ENCODE measurements at places on chromosomes 12 and 14.

- DNase-seq: no peak
Observed at GRCh38 chr12:18749386-18749957, 11.6 kb downstream of the CAPZA3 start.

DNA sequence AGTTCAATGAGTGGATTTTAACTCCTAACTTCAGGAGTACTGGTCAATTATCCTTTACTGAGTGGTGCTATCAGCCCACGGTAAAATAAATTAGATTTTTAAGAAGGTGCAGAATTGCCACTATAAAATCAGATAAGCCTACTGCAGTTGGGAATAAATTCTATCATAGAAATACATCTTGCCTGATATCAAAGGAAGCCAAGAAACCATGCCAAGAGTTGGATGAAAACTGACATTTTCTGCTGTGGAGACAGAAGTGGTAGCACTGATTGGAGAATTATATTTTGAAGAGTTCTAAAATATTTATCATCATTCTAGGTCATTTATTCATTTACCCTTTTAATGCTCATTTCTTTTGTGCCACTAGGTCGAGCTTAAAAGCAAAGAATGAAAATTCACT, 465.1 kb downstream of the APAF1 start:
- no peak for DNase-seq

GRCh38 chr14:84228702-84229101, 1301.2 kb upstream of the FLRT2 start:
- no peak for DNase-seq

DNA sequence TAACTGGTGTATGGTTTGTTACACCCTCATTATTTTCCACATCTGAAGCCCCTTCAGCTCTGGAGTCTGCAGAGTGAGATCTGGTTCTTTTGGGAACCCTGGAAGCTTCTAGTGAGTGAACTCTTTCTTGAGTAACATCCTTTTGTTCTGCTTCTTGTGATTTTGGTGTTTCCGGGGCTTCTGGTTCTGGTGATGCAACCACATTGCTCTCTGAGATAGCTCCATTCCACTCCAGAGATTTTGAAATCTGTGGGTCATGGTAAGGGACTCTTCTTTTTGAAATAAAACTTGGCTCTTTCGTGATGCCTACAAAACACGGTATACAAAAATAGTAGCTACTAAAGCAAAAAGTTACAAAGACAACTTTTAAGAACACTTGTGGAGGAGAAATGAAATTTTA, 5.4 kb downstream of the MDM1 start:
- no peak for DNase-seq

- DNase-seq: no peak
Observed at GRCh38 chr14:90388437-90388836, 8.4 kb upstream of the CALM1 start.

- no peak for DNase-seq
Observed at GRCh38 chr14:60756847-60757246, 22.3 kb downstream of the MNAT1 start.

DNA sequence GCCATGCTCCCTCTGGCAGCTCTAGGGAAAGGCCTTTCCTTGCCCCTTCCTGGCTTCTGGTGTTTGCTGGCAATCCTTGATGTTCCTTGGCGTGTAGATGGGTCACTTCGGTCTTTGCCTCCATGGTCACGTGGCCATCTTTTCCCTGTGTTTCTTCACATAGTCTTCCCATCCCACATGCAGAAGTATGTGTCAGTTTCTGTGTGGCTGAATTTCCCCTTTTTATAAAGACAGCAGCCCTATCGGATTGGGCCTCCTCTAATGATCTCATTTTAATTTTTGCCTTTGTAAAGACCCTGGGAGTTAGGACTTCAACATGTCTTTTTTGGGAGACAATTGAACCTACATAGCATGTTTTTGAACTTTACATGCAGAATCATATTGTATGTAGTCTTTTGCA, 107.2 kb upstream of the FGD4 start:
- DNase-seq: no peak

DNA sequence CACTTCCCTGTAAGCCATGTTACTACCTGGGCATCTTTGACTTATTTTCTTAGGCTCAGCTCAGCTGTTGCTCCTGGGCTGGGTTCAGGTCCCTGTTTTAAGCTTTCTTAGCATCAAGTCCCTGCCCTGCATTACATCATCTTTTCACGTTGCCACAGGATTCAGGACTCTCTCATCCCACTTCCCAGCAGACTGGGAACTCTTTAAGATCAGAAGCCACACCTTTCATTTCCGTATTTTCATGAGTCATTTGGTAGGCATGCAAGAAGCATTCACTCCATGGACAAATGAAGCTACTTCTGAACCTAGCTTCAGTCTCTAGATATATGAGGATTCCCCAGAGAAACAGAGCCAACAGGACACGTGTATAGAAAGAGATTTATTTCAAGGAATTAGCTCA, 726.8 kb downstream of the VRK1 start:
- DNase-seq: no peak

GRCh38 chr12:6899837-6900519, 4.6 kb upstream of the LRRC23 start:
- DNase-seq: peak; percentile 58

GRCh38 chr12:59041241-59042121, 121.2 kb upstream of the LRIG3 start:
- DNase-seq: peak; percentile 38

GRCh38 chr12:124756760-124757159, 106.9 kb downstream of the SCARB1 start:
- no peak for DNase-seq

DNA sequence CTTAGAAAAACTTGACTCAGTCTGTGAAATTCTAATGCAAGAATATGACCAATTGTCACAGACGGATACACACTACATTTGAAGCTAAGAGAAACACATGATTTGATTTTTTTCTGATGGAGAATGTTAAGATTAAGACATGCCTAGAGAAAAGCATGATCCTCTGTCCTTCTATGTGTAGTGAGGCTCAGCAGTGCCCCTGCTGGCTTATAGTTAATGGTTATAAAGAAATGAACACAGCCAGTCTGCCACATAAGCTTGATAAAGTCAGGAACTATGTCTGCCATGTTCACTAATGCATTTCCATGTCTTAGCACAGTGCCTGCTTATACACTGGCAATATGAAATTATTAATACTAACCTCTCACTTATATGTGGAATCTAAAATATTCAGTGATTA, 168.1 kb upstream of the DAAM1 start:
- DNase-seq: no peak

- DNase-seq: no peak
Observed at GRCh38 chr14:52868911-52869618, 77.7 kb upstream of the GNPNAT1 start.

GRCh38 chr14:90424686-90425372, 28.0 kb downstream of the CALM1 start:
- no peak for DNase-seq

DNA sequence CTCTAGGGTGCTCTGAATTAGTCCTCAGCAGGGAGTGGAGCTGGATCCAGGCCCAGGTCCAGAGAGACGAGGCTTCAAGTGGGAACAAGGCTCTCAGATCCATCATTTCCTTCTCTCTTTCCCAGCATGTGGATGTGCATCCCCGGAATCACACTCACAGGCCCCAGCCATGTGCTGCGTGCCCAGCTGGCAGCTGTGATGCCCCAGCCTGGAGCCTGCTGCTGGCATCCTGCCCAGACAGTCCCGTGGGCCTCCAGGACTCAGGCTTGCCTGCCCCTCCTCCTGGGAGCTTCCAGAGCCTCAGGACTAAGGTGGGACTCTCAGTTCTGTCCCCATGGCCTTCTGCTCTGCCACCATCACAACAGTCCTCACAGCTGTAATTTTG, 6.2 kb upstream of the KRT84 start:
- DNase-seq: no peak

DNA sequence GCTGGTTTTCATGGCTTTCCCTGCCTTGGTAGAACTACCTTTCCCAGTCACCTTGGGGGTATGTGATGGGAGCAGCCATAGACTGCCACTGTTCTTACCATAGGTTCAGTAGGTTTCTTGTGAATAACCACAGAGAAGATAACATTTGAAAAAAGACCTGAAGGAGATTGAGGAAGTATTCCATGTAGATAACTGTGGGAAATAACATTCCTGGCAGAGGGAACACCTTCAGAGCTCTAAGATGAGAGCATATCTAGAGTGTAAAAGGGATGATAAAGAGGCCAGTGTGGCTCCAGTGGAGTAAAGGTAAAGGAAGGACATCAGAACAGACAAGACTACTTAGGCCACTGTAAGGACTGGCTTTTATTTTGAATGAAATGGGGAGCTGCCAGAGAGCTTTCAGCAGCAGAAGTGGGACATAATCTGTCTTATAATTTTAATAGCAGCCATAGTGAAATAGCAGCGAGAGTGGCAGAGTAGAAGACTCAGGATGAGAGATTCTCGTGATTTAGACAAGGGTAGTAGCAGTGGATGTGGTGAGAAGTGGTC, 82.6 kb upstream of the KCNH3 start:
- no peak for DNase-seq

DNA sequence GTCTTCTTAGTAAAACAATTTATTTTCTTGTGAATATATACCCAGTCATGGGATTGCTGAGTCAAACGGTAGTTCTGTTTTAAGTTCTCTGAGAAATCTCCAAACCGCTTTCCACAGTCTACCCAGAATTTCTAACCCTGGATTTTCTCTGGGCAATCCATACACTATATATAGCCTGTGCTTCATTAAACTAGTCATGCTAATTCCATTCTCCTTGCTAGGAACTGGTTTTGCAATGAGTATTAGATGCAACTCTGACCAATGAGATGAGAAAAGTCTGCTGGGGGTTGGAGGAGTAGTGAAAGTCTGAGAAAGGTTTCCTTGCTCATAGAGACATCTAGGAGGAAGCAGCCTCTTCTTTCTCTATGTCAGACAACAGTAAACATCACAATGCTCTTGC, 196.1 kb upstream of the CDKN3 start:
- no peak for DNase-seq

GRCh38 chr12:59763835-59764234, 168.0 kb downstream of the SLC16A7 start:
- DNase-seq: no peak

- peak; percentile 93 for DNase-seq
Observed at GRCh38 chr14:35121887-35122695, at the start of the genes PPP2R3C and PRORP. PPP2R3C (minus strand) TSS chr14:35121990; CDS start chr14:35121959, 31 bp downstream. PRORP (plus strand) TSS chr14:35122552; CDS start chr14:35123246, 694 bp downstream.

GRCh38 chr12:69998922-69999321, 173.9 kb downstream of the MYRFL start:
- no peak for DNase-seq

DNA sequence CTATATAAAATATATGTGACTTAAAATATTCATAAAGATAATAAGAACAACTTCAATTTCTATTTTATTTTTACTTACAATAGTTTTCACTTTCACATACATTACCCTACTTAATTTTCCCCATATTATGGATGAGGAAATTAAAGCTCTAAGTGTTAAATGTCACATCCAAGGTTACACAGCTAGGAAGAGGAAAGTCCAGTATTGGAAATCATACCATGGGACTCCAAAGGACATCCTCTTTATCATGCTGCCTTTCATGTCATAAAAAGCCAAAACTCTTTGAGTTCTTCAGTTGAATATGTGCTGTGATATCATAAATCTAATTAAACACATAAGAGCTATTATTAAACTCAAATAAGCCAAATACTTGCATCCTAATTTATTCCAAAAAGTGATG, 172.4 kb upstream of the GARIN2 start:
- no peak for DNase-seq

- no peak for DNase-seq
Observed at GRCh38 chr14:95462491-95462890, 54.0 kb downstream of the SYNE3 start.

DNA sequence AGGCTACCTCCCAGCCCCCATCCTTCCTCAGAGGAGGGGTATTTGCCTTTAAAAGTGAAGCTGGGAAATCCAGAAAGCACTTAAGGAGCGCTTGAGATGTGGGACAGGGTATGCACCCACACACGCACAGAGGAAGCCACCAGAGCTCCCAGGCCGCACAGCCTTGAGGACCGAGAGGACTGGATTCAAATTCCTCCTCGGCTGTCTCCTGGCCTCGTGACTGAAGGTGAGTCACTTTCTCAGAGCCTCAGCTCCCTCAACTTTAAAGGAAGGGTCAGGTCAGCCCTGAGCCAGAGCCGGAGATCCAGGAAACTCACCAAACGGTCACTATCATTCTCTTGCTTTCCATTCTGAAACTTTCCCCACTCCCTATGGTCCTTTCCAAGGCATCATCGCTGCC, 37.6 kb downstream of the BCL11B start:
- DNase-seq: no peak
